NCI-H82 (cell line): ENCODE measurements at places on chromosomes 7 and 10.
A peak's percentile ranks its signal among the peaks of the same experiment; 100 is the strongest.

GRCh38 chr7:108069646-108070045 lies 60.5 kb downstream of the LAMB4 start:
- DNase-seq, result no peak

- peak; percentile 77 for DNase-seq
These were observed 559 bp downstream of the DBF4 start for GRCh38 chr7:87876869-87877234.

DNA sequence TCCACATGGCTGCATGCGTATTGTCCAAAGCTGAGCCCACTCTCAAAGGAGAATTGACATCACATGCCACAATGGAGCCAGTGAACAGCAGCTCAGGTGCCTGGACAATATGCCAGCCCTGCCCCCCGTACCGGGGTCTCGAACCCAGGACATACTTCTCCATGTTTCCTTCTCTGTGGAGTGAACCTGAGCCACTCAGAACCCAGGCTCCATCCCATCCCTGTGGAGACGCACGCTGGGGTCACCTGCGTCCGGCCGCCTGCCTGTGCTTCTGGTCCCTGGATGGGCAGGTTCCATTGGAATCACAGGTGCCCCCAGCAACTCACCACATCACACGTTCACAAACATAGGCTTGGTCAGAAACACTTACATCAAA lies 229.8 kb downstream of the DNAJB6 start:
- DNase-seq, result no peak

DNA sequence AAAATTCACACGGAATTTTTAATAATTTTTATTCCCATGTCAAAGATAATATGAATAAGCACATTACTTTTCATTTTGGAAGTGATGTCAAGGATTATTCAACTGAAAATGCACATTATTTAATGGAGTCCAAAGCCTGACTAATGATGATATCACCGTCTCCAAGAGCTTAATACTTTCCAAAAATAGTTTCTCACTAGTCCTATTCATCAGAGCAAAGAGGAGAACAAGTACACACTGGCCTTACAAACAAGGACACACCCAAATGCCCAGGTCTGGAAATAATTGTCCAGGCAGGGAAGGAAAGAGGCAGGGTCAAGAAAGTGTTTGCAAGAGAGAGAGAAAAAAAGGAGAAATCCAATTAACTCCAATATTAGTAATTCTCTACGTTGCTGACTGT lies 216.8 kb upstream of the CCDC6 start:
- peak; percentile 25 for DNase-seq

DNA sequence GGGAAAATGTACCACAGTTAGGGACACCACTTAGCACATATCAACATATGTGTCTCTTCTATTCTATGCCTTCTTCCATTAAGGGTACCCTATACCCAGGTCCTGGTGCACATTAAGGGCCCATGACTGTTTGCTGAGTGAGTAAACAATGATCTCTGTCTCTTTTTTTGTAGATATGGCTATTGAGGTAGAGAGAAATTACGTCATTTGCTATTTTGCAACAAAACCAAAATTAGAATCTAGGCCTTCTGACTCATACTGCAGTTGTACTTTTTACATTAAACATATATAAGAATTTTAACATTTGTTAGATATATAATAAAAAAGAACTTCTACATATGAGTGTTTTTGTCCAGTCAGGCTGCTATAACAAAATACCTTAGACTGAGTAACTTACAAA lies 683.2 kb upstream of the LRRN3 start:
- DNase-seq, result no peak

GRCh38 chr10:71279590-71280170 lies 39.4 kb upstream of the SLC29A3 start:
- DNase-seq, result no peak

DNA sequence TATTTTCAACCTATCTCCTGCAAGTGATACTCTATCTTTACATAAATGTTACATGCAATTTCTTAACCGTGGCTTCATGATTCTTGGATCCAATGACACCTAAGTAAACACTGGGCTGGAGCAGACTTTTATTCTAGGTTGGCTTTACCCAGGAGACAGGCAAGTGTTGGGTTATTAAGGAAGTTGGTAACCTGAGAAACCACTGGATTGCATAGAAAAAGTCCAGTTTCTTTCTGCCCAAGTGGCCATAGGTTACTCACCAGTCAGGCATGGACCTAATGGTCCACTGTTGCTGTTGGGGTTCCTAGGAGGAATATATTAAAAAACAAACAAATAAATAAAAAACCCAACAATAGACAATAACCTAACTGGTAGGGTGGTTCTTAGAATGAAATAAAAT lies 112.8 kb downstream of the SEMA3D start:
- DNase-seq, result no peak

- DNase-seq, result no peak
These were observed 37.4 kb upstream of the LBX1 start for GRCh38 chr10:101266381-101267289.
